ENCODE measurements at places on chromosomes 4 and X. TPM values are rescaled to one million over a fixed set of nuclear protein-coding genes. Genes with fewer than 3 reads are reported as not detected.

The SAGE1 gene
- not detected for total RNA-seq

The HMX1 gene
- total RNA-seq = not detected

DNA sequence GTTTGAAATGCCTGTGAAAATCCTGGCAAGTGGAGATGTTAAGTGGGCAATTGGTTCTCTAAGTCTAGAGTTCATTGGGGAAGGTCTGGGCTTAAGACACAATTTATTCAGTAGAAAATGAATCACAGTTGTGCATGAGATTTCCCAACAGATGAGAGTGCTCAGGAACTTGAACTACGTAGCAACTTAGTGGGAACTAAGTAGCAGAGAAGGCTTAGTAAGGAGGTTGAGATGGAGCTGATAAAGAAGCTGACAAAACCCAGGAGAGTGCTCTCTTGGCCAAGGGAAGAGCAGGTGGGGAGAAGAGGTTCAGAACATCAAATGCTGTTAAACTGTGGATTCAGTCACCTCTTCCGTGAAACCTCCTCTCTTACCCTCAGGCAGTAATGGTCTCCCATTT, 33.0 kb downstream of the AFF1 start:
- no peak overlapping the region for H3K27ac ChIP-seq
- no peaks in the 10 kb centered on the region for H3K4me1 ChIP-seq
- DNase-seq = no peak
- H3K27me3 ChIP-seq = no peaks in the 10 kb centered on the region
- no peak overlapping the region for H3K4me3 ChIP-seq

GRCh38 chr4:143353797-143354196, 17.1 kb downstream of the GAB1 start:
- H3K4me3 ChIP-seq = no peak overlapping the region
- H3K4me1 ChIP-seq = peaks cover 32% of the 10 kb centered on the region
- H3K36me3 ChIP-seq = no peaks in the 10 kb centered on the region
- H3K27me3 ChIP-seq = no peaks in the 10 kb centered on the region

- peak within 1 kb of the TSS; percentile 57 for H3K4me3 ChIP-seq
- peak; percentile 62 for DNase-seq
- H3K36me3 ChIP-seq = no peaks in the 10 kb centered on the region
- H3K27me3 ChIP-seq = no peaks in the 10 kb centered on the region
Observed at GRCh38 chrX:107825698-107826237, at the start of gene MID2. MID2 (plus strand) TSS chrX:107825866; CDS start chrX:107826427, 561 bp downstream.
